Activated naive CD4-positive, alpha-beta T cell treated with anti-CD3 and anti-CD28 coated beads, Interleukin-2, amount 50 U/mL, for 16 hours (primary cell): ENCODE measurements at places on chromosomes 12 and 14.

DNA sequence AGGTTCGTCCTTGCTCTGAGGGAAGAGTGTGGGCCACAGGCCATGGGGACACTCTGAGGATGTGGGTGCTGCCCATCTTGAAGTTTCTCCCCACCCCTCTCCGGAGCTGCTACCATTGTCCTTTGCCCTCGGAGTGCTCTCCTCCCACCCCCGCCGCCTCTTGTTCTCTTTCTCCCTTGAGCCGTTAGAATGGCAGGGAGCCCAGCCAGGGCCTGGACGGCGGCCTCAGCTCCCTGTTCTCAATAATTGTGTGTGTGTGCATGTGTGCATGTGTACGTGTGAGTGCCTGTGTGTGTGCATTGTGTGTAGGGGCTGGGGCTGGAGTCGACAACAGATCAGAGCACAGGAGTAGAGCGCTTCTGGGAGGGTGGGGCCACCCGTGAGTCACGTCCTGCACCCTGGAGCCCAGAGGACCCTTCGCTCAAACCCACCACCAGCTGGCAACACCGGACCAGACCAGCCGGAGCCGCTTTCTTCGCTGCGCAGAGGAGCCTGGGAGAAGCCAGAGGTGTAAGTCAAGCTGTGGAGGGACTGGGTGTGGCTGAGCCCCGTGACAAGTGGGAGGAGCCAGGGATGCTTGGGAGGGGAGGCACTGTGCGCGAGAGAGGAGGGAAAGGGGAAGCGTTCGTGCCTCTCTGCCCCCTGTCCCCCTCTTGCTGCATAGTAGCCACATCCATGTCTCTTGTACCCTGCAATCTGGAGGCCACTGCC is 25.9 kb upstream of the KCNA5 start:
- no peak for DNase-seq

DNA sequence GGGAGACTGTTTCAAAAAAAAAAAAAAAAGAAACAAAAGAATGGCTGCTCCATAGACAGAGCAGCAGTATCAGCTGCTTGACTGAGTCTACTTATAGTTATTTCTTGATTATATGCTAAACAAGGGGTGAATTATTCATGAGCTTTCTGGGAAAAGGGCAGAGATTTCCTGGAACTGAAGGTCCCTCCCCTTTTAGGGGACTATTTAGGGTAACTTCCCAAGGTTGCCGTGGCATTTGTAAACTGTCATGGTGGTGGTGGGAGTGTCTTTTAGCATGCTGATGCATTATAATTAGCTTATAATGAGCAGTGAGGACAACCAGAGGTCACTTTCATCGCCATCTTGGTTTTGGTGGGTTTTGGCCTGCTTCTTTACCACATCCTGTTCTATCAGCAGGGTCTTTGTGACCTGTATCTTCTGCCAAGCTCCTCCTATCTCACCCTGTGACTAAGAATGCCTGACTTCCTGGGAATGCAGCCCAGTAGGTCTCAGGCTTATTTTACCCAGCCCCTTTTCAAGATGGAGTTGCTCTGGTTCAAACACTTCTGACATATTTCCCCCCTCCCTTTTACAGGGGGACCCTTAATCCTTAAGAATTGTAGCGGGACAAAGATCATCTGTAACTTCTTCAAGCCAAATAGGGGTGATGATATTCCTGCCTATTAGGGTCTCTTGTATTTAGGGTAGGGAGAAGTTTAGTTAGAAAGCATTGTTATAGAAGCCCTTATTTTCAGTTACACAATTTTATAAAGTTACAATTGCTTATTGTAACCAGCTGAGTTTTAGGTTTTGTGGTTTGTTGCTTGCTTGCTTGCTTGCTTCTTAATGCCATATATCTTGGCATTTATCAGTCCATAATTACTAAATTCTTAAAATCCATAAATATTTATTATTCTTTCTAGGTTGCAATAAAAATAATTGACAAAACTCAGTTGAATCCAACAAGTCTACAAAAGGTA is 42.5 kb downstream of the MARK3 start:
- DNase-seq, result no peak

DNA sequence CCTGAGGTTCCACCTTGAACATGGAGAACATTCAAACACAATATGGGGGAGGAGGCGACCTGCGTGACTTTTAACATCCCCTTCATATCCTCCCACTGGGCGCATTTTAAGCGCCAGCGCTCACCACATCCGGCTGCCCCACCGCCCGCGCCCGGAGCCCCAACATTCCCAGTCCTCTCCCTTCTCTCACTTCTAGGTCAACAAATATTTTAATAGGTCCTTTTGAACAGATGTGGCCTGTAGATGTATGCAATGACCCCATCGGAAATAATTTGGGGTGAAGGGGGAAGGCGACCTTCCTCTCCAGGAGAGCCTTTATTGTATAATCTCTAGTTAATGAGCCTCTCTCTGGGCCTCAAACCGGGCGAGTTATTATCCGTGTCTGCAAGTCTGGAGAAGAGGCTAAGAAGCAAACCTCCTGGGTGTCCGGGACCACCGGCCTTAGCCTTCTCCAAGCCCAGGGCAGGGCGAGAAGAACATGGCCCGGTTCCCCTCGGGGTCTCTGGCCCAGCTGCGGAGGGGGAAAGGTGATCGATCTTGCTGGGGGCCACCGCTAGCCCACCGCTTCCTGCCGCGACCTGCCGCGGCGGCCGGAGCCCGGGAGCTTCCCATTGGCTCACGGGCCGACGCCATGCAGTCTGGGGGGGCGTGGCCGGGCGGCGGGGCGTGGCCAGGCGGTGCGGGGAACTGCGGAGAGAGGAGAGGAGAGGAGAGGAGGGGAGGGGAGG is 83.2 kb upstream of the HMGA2 start:
- peak; percentile 80 for DNase-seq

DNA sequence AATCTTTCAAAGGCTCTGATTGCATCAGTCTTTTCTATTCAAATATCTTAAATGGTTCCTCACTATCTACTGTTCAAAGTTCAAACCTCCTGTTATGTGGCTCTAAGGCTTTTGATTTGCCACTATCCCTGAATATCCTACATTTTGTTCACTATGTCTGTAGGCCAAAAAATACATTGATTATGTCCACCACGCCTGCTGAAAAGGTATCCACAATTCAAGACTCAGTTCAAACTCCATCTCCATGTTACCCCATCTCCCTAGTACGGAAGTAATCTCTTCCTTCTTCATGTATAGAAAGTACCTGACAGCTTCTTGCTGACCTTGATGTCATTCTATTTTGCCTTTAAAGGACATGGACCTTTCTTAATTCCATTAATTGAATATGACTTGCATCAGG is 24.8 kb downstream of the TAOK3 start:
- no peak for DNase-seq

DNA sequence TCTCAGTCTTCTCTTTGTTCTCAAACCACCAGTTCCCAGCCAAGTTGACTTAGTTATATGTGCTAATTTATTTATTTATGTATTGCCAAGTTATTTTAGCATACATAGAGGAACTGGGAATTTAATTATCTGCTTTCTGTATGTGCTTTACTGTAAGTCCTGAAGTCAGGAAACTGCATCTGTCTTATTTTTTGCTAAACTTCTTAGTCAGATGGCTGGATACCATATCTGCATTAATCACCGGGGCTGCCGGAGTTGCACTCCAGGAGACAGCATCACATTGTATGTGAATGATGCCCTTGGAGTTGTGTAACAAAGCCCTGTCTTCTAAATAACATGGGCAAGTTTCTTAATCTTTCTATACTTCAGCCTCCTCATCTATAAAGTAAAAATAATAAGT is 96.2 kb downstream of the MON2 start:
- no peak for DNase-seq

DNA sequence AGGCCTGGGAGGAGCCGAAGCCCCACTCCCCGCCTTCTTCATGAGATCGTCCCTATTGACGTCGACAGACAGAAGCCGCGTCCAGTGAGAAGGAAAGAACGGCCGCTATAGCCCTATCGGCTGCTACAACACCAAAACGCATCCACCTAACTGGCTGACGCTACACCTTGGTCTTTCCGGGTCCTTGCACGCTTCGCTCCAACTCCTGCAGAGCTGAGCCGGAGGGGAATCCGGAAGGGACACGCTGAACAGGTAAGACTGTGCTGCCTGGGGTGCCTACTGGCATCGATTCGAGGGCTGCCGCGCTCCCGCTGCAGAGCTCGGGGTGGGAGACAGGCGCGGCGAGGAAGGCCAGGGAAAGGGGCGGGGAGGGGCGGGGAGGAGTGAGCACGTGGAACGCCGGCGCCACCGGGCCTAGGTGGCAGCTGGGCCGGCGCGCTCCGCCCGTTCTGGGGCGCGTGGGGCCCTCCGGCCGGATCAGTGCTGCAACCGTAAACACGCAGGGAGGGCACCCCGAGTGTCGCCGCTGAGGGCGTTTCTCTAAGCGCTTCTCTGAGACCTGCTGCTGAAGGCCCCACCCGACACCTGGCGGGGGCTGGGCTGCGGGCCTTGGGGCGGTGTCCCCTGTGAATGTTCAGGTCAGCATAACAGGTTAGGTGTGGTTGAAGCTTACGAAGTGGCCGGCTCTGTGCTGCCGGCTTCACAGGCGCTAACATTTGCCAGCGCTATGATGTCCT is at the start of gene DCAF4:
Gene DCAF4, plus strand, starts transcription at position 173 of the 737 bp plus-strand sequence. CDS start 11,515 bp downstream, outside the sequence.
- peak; percentile 96 for DNase-seq

DNA sequence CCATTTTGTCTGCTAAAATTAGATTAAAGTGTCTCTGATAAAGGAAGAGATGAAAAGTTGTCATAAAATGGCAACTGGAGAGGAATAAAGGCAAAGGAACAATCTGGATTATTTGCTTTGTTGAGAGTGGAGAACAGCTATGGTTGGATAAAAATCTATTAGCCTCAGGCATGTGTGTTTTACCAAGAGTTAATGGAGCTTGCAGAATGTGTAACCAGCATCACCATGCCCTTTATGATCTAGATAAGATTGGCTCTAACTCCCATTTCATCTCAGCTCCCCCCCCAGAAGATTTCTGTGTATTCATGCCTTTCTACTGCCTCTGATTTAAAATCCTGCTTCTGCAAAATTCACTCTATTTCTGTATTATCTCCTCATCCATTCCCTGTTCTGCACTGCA is 93.8 kb downstream of the GALC start:
- no peak for DNase-seq

GRCh38 chr12:15320881-15321280 is 1.4 kb upstream of the PTPRO start:
- DNase-seq, result no peak

DNA sequence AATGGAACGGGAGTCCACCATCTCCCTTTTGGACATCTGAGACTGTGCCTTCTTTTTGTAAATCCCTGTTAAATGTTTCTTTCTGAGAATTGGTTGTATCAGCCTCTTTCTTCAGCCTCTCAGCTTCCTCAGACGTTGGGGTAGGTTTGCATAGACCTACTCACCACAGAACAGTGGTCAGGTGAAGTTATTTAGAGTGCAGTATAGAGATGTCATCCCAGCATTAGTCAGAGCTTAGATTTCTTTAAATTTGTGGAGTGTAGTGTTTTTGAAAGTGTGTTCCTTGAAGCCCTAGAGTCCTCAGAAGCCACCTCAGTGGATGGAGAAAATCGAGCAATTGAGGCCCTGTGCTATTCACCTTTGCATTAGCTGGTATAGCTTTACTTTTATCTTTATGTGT is 8.9 kb upstream of the EEA1 start:
- DNase-seq, result no peak

- no peak for DNase-seq
Observed at GRCh38 chr12:93164103-93164880, 213.4 kb upstream of the NUDT4 start.

DNA sequence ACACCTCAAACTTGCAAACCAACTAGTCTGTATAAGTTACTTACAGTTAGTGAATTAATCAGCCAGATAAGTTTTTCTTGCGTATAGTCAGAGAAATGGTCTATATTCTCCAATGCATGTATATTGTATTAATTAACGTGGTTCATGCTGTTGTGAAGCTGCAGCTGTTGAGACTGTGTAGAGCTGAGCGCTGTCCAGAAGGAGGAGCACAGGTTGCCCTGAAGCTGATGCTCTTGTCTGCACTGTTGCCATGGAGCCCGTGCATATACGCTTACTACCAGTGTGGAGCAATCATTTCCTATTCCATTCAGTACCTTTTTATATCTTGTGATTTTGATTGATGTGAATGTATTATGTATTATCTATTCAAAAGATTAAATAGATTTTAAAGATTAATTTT is 74.3 kb upstream of the ARID2 start:
- DNase-seq, result peak; percentile 35

DNA sequence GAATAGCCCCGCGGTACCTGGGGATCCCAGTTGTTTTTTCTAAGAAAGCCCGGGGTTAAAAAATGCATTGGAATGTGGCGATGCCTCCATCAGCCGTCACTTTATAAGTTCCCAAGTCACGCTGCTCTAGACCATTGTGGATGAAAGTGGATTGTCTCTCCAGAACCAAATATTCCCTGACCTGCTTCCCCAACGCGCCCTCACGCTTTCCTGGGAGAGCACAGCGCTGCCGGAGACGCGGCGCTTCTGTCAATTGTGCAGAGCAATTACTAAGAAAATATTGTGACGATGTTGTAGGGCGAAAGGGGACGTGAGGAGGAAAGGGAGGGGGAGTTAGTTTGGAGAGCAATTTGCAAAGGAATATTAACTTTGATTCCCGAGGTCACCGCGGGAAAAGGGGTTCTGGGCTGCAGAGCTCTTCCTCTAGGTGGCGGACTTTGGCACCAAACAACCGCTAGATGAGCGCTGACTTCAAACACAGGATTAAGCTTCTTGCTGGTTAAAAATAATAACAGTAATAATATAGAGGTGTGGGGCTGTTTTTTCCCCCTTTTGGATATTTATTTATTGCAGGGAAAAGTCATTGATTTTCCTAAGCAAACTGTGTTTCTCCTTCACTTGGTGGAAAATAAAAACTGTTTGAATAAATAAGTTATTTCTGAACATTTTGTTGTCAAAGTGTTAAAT is 9.6 kb upstream of the FOXG1 start:
- no peak for DNase-seq

DNA sequence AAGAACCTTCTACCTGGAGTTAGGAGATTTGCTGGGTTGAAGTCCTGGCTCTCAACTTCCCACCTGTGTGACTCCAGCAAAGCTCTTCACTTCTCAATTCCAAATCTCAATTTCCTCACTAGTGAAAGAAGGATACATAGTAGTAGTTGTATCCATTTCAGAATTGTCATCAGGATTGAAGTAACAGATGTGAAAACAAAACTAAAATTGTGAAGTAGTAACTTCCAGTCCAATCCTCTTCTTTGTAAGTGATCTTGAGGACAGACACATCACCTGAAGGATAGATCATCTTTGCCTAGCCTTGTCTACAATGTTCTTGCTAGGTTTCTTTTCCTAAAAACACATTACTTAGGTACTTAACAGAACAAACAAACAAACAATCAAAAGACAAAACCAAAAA is 1.2 kb upstream of the LRRK2 start:
- no peak for DNase-seq

DNA sequence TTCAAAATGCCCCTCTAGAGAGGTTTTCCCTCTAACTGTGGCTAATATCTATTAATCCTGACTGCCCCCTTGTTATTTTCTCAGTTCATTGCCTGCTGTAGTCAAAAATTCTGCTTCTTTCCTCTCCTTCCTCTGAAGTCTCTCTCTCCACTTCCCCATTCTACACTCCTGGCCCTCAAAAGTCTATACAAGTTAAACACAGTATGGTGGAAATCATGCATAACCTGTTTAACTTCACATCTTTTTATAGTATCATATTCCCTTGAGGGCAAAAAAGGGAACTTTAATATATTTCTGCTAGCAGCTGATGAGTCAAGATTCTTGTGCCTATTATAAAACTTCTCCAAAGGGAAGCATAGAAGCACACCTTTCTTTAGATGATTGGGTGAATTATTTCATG is 16.7 kb downstream of the GRIP1 start:
- no peak for DNase-seq

- DNase-seq, result no peak
Observed at GRCh38 chr12:88202500-88202899, 60.4 kb downstream of the TMTC3 start.

- DNase-seq, result no peak
Observed at GRCh38 chr14:103161054-103161397, 37.8 kb downstream of the TNFAIP2 start.

GRCh38 chr14:71166180-71166837 is 259.1 kb downstream of the PCNX1 start:
- no peak for DNase-seq
